ENCODE measurements at places on chromosomes 16 and 17.

DNA sequence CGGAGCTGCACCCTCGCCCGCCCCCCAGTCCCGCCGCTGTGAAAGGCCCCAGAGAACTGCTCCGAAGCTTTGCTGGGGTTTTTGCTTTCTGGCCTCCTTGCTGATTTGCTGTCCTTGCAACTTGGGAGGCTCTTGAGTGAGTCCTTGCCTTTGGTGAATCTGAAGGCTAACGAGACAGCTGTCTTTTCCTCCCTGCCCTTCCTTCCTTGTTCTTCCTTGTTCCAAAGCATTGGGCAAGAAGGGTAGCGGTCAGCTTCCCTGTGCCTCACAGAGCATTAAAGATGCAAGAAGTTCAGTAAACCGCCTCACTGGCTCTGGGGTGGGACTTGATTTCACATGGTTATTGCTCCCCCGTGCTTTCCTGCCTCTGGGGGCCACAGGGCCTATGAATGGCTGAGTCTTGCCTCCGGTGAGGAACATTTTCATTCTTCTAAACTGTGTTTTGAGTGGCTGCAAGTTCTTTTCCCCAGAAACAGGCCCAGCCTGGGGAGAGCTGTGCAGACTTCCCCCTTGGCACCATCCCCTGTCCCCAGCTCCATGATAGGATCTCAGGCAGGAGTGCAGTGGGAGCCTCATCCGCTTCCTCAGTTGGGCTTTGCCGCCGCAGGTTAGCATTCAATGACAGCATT lies 1.4 kb downstream of the YPEL2 start:
- peak; percentile 51 for DNase-seq

- DNase-seq: peak; percentile 67
These were observed 80.7 kb upstream of the CES5A start for GRCh38 chr16:55955845-55956244.

DNA sequence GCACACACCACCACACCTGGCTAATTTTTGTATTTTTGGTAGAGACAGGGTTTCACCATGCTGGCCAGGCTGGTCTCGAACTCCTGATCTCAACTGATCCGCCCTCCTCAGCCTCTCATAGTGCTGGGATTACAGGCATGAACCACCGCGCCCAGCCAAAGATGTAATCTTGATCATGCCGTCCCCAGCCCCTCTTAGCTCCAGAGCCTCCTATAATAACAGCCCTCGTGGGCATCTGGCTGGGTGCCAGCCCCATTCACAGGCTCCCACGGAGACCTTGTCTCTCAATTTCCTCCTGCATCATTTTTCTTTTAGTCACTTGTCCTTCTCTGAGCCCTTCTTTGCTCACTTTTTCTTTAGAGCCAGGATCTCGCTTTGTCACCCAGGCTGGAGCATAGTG lies 94.2 kb downstream of the KATNIP start:
- no peak for DNase-seq

DNA sequence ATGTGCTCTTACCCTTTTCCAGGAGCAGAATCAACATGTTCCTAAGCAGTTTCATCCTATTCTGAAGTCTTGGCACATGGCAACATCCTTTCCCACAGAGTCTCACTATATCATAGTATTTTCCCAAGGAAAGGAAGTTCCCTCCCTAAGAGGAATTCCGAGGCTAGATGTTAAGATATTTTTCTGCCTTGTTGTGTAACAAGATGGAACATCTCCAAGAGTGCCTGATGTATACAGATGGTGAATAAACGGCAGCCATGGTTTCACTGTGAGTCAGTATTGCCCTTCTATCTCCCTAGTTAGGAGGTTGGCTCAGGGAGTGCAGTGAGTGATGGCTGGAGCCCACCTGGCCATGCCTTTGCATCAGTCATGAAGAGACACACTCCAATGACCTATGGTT lies 48.2 kb downstream of the SPACA3 start:
- DNase-seq: no peak

DNA sequence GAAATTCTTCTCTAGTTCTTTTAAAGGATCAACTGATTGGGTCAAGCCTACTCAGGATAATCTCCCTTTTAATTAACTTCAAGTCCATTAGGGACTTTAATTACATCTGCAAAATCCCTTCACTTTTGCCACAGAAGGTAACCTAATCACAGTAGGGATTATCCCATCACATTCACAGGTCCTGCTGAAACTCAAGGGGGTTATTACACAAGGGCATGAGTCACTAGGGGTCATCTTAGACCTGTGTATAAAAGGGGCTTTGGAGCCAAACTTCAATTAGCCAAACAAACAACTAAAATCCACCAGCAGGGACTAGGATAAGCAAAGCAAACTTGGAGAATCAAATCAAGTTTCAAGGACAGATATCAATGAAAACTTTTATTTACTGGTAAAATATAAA lies 19.4 kb downstream of the CIAPIN1 start:
- no peak for DNase-seq

- DNase-seq: no peak
These were observed 1.3 kb upstream of the GSG1L start for GRCh38 chr16:28064706-28065249.

DNA sequence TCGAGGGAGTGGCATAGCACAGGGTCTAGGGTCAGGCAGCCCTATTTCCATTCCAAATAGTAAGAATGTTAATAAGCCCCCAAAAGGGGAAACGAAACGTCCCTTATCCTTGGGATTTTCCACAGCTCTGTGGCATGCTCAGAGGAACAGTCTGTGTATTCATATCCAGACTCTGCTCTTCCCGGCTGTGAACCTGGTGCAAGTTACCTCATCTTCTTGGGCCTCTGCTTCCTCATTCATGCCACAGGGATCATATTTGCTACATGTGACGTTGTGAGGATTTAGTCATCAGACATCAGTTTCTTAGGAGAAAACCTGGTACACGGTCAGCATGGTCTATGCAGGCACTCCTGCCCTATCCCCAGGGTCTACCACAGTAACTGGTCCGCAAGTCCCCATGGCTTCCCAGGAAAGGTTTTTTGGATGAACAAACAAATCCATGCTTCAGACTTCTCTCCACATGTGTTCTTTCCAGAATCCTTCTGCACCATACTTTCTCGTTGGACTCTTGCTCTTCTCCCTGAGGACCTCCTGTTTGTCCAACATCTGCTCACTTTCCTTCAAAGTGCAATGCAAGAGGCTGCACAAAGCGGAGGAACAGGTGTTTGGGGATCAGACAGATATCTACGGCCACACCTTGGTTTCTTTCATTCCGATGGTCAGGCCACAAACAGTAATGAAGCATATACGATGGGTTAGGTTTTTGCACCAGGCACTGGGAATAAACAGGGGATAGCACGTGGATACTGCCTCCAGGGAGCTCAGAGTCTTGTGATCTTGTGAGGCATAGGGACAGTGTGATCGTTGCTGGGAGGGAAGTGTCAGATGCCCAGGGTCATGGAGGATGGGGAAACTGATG lies 17.7 kb downstream of the GLP2R start:
- no peak for DNase-seq

GRCh38 chr16:79887541-79888540 lies 287.3 kb upstream of the MAF start:
- DNase-seq: no peak

- no peak for DNase-seq
These were observed 702.0 kb downstream of the KCNJ2 start for GRCh38 chr17:70871180-70871818.

- no peak for DNase-seq
These were observed 105.2 kb upstream of the ZNF750 start for GRCh38 chr17:82944990-82945389.

DNA sequence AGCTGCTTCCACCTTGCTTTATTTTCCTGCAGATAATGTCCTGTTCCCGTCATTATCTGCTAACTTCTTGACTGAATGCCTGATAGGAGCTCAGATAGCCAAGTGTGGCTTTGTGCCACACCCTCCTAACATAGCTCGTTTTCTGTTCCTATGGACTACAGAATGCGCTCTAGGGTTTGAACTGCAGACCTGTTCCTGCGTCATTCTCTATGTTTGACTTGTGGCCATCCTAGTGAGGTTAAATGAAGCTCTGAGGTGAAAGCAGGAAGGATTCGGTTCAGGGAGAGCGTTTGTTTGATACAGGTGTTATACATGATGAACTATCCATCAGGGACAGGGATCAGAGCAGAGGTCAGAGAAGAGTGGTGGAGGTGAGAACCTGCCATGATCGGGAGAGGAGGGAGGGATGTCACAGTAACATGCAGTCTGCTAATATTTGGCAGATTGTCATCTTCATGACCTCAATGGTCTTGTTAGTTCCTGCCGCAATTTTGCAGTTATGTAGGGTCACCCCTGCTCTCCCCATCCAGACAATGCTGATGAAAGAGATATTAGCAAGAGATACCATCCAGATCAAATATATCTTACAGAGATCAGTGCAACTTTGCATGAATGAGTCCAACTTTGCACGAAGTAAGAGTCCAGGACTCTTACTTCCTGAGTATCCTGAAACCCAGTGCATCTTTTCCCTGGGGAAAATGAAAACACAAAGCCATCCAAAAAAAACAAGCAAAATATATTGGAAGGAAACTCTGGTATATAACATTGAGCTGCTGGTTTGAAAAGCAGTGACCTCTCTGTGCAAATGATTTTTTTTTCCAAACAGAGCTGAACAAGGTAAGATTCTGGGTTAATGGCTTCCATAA lies 32.8 kb downstream of the MPHOSPH6 start:
- peak; percentile 21 for DNase-seq

DNA sequence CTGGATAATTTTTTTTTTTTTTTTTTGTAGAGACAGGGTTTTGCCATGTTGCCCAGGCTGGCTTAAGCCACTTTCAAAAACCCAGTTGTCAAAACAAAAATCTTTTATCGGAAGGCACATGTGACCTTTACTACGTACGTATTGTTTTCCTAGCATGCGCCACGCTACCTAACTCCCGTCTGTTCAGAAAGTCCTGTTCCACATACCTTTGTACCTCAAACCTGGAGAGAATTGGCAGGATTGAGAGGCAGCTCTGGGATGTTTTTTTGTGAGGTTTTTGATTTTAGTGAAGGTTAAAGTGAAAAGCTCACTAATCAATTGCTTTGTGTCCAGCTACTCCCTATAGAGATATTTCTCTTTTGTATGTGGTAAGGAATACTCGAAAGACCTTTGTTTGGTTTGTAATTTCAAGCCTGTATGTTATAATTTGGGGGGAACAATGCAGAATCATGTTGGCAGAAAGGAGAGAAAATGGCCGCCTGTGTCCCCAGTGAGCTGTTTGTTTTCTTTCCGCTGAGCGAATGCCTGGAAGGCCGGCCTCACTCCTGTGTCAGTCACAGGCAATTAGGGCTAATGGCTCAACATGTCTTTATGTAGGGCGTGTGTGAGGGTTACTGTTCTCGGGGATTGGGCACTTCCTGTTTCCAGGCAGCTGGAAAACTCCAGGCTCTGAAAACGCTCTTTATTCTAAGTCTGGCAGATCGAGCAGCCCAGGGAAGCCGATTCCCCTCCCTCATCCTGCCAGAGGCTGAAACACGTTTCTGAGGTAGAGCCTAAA lies 60.8 kb upstream of the CLEC18A start:
- peak; percentile 91 for DNase-seq

DNA sequence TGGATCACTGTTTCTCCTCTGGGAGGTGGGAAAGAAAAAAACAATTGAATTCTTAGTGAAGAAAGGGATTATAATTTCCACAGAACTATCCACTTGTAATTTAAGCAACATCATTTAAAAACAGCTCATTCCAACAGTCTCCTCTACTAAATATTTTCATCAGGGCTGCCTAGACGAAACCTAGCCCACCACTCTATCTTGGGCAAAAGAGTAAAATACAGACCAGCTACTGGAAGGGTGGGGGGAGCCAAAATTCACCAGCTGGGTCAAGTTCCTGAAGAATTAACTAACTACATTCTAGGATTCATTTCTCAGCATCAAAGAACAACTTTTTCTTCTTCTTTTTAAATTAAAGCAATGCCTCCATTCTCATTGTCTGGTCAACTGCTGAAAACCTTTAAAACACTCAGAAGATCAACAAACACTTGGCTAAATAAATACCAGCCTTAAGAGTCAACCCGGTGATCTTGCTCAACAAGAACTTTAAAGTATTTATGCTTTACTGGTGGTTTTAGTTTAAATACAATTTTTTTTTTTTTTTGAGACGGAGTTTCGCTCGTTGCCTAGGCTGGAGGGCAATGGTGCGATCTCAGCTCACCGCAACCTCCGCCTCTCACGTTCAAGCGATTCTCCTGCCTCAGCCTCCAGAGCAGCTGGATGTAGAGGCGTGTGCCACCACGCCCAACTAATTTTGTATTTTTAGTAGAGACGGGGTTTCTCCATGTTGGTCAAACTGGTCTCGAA lies 25.2 kb downstream of the KANSL1 start:
- DNase-seq: no peak

DNA sequence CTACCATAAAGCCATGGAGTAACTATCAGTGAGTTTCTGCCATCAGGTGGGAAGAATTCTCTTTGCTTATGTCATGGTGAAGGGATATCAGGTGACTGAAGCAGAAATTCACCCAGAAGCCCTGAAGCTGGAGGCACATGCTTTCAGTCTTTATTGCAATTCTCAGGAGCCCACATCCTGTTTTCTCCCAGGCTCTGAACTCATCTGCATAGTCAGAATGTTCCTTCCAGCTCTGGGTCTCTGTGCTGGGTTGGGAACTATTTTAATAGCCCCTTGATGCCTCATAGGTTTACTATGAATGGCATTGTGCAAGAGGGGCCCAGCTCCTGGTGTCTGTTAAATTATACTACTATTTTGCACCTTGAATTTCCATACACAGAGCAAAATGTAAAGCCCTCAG lies 198.4 kb upstream of the SOX9 start:
- DNase-seq: no peak

DNA sequence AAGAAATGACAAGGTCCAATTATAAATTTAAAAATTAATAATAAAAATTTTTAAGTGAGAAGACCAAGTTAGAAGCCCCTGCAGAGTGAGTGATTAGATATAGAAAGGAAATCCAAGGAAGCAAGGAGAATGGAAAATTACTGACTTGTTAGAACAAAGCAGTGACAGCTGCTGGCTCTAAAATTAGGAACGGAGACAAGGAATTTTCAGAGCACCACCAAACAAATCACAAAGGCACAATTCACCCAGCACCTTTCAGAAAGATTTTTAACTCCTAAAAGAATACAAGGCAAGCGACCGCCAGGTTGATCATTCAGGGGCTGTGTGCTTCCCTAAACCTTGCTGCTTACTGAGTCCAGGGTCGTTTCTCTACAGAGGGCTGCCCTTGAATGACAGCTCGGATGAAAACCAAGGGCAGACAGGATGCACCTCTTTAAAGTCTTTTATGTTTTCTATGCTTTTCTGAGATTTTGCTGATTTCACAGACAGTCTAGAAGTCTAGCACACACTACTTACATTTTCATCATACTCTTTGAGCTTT lies 45.4 kb upstream of the GINS3 start:
- no peak for DNase-seq

All from eye (tissue), 1 donor.